ENCODE measurements at places on chromosomes 11 and 22.
A peak's percentile ranks its signal among the peaks of the same experiment; 100 is the strongest.

DNA sequence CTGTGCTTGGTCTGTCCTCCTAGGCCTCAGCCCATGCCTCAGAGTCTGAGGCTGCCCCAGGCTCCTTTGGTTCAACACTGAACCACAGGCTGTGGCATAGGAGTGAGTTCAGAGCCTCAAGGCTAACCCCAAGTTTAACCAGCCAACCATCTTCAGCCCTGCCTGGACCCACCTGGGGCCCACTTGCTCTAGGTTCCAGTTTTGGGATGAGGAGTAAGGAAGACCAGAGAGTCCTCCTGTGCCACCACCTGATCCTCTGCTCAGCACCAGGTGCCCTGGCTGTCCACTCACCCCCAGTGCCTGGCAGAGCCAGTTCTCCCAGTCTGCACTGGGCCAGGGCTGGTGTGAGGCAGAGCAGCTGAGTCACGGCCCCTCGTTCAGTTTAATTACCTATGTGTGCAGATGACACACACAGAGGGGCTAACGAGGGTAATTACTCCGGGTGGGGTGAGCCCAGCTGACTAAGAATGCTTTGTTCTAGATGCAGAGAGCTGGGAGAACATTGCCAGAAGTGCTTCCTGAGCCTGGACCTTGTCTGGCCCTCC is 12.0 kb upstream of the TMPRSS13 start:
- DNase-seq, result no peak

DNA sequence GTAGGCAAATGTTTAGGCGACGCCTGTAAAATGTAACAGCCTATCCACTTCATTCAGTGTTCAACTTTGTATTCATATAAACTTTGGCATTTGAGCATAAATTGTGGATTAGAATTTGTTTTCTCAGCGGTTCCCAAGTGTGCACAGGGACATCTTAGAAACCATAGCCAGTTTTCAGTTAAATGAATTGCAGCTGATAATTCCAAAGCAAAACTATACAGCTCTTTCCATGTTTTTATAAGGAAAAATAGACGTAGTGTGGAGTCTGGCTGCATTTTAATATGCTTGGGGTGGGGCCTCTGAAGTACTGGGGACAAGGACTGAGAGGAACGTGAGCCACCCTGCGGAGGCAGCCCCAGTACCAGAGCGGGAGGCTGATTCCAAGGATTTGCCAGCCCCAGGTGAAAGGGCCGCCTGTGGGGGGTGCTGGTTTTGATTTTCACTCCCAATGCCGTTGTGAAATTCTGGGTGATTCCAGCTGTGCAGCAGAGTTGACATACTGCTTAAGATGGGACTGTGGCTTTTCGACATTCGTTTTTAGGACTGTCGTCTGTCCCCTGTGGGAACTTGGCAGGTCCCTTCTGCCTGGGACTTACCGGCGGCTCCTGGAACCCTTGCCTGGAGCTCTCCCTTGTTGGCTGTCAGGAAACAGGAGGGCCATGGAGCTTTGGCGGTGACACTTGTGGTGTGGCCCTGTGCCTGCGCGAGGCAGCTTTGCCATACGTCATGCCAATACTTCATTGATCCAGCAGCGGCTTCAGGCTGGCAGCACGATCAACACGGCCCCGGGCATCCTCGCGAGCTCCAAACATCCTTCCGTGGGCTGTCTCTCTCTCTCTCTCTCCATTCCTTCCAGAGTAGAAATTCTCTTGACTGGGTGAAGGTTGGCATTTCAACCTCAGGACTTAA is 370.9 kb downstream of the TBC1D22A start:
- DNase-seq, result no peak

DNA sequence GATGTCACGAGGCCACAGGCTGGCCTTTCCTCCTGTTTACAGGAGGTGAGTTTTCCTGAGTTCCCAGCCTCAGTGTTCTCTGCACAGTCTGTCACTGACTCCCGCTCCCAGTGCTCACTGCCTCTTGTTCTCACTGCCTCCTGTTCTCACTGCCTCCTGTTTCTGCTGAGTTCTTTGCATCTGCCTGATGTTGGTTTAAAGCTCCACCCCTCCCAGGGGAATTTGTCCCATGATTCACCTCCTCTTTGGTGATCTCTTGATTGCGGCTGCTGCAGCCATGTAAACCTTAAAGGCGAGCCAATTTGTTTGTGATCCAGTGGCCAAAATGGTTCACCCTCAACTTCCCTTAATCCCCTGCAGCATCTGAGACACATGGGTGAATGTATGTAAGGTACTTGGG is 6.0 kb upstream of the TUBA8 start:
- DNase-seq, result no peak

- no peak for DNase-seq
Measured at GRCh38 chr22:44760476-44760875, 8.1 kb downstream of the ARHGAP8 start.

DNA sequence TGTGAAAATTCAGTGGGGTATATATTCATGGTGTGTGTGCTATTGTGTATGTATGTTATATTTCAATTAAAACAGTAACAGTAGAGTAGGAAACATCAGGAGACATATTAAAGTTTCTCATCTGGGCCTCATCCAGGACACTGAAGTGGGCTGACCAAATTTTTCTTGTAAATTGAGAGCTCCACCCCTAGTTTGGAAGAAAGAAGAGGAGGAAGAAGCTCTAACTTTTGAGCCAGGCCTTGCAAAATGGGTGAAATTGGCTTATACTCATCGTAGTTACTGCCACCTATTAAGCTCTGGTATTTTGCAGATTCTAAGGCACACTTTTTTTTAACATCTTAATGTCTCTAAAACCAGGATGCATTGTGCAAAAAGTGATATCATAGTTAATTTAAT is 33.7 kb downstream of the TSPAN18 start:
- DNase-seq, result no peak

GRCh38 chr22:25137577-25138525 is 61.8 kb upstream of the CRYBB3 start:
- DNase-seq, result no peak

GRCh38 chr11:79440571-79441460 is at the start of gene TENM4:
Gene TENM4 (minus strand): TSS chr11:79441030. CDS start chr11:79069944, 371,086 bp downstream.
- DNase-seq, result peak; percentile 77

- no peak for DNase-seq
Measured at GRCh38 chr22:22142661-22143060, 101.9 kb upstream of the VPREB1 start.

- no peak for DNase-seq
Measured at GRCh38 chr22:47587861-47588577, 825.6 kb downstream of the TBC1D22A start.

GRCh38 chr11:94297985-94298576 is 6.3 kb upstream of the IZUMO1R start:
- DNase-seq, result no peak

GRCh38 chr11:6251120-6251733 is 8.4 kb upstream of the CCKBR start:
- peak; percentile 32 for DNase-seq

DNA sequence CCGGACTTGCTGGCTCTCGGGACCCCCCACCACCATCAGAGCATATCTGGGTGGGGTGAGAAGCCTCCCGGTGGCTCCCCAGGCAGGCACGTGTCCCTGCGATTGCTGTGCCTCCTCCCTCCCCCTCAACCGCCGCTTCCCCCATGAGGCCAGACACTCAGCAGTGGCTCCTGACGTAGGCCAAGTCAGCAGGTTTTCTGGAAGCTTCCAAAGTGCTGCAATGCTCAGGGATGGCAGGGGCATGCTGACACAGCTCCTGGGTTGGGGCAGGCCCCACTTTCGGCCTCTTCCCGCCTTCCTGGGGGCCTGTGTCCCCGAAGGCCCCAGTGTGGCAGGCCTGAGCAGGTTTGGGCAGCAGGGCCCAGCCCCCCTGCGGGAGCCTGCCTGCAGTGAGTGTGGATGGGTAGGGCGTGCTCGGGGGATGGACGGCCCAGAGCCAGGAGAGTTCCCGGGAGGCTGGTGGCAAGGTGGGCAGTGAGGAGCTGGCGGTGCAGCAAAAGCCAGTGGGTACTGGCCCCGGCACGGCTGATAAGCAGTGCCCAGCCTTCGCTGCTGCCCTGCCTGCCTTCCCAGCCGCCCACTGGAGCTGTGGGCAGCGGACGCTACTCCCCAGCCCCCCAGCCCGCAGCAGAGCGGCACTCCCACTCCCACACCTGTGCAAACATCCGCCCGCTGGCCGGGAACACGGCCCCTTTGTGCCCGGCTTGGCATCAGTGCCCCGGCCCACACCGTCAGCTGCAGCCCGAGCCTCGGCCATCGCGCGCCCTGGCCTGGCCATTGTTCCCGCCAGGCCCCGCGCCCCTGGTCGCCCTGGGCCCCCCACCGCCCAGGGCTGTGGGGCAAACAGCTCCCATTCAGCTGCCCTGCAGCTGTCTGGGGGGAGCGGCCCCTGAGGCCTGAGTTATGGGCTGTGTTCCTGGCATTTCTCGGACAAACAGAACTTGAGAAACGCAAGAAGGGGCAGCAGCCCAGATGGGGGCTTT is 125.0 kb downstream of the KCNQ1OT1 start:
- no peak for DNase-seq

- peak; percentile 26 for DNase-seq
Measured at GRCh38 chr11:18705651-18706281, 7.2 kb downstream of the TMEM86A start.

- no peak for DNase-seq
Measured at GRCh38 chr11:113420808-113421207, 33.2 kb downstream of the ANKK1 start.

DNA sequence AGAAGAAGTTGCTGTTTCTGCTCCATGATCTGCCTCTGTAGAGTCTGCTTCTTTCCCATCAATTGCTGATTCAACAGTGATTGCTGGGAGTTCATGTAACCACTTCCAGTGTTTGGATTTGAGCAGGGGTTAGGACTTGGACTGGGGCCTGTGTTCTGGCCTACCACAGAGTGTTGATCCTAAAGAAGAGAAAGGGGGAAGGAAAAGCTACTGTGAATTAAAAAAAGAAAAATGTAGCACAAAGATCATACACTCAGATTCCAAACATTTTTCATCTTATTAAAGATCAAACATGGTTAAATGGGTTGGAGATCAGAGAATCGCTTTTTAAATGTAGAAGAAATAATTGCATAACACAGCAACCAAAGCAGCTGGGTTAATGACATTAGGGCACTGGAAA is 67.6 kb upstream of the MTMR2 start:
- DNase-seq, result no peak

DNA sequence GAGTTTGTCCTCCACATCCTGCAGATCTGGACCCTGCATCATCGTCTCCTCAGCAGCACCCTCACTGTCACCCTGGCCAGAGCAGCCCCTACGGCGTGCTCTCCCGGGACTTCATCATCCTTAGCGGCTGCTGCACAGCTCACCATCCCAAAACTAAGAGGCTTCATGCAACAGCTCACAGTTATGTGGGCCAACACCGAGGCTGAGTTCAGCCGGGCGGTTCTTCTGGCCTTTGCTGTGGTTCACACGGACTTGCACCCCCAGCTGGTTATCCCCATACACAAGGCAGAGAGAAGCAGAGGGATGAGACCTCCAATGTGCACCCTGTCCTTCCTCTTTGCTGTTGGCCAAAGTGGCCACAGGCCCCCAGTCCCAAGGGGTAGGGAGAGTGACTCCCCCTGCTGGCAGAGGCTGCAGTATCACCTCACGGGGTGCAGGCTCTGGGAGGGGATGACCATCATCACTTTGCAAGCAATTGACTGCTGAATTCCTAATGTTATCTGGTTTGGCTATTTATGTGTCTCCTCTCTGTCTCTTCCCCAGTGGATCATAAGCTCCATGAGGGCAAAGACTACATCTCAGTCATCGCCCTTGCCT is 276.8 kb downstream of the BRD1 start:
- no peak for DNase-seq

DNA sequence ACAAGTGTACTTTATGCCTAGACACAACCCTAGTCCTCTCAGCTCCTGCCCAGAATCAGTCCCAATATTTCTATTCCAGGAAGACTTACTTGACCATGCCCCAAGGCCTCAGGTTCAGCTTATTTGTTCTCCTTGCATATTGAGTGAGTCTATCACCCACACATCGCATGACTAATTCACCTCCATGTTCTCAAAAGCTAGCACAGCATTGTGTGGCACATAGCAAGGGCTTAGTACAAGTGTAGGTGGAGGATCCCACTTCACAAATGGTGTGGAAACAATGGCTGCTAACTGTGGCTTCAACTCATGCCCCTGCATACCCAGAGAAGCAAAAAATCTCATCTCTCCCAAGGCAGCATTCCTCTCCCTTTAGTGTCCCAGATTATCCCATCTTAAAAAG is 602.6 kb upstream of the API5 start:
- no peak for DNase-seq

DNA sequence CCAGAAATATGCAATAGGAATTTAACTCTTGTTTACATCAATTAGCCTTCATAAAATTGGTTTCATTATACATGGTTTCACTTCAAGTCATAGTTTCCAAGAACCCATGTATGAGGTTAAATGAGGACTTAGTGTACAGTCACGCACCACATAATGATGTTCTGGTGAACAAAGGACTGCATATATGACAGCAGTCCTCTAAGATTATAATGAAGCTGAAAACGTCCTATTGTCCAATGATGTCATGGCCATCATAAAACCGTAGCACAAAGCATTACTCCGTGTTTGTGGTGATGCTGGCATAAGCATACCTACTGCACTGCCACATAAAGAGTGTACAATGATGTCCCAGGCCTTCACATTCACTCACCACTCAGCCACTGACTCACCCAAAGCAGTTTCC is 31.1 kb downstream of the SMCO4 start:
- no peak for DNase-seq

- no peak for DNase-seq
Measured at GRCh38 chr11:110529043-110529442, 99.3 kb downstream of the FDX1 start.

GRCh38 chr11:130606781-130607511 is 158.5 kb downstream of the ADAMTS15 start:
- peak; percentile 18 for DNase-seq

- DNase-seq, result no peak
Measured at GRCh38 chr22:44384563-44385295, 72.0 kb upstream of the SHISAL1 start.

DNA sequence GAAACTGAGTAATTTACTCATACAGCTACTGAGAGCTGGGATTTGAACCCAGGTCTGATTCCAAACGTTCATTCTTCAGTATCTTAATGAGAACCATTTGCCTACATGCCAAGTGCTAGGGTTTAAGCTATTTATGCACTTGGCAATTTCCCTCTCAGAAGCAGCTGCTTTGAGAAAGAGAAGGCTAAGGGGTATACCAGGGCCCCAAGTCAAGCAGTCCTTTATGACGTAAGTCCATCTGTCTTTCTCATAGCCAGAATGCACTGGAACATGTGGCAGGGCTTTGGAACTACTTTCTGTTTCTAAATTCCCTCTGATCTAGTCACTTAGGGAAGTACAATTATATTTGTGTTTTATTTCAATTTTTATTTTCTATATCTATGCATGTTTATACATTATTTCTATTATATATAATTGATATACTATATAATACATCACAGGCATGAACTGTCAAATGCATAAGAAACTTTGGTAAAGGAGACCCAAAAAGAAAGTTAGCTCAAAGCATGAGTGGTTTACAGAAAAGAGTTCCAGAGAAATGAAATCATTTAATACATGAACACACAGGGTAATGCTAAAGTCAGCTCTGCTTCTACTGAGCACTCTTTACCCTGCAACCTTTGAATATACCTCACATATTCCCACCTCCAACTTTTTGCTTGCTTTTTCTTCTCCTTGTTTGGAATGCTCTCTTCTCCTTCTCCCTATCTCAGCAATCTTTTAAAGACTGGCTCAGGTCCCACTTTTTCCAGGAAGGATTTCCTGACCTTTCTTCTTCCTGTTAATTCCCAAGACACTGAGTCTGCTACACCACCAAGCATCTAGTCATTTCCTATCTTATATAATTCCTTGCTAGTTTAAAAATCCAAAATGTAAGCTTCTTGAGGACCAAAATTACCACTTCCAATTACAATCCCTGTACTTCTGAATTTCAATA is 80.5 kb upstream of the GDPD4 start:
- no peak for DNase-seq

Measured in NCI-H1105 (cell line).